ENCODE measurements at places on chromosomes 3 and 15.
A peak's percentile ranks its signal among the peaks of the same experiment; 100 is the strongest.

GRCh38 chr3:184306341-184306972, 7.4 kb downstream of the PSMD2 start:
- no peak for DNase-seq

GRCh38 chr3:123315271-123315595, 113.5 kb downstream of the SEC22A start:
- no peak for DNase-seq

- no peak for DNase-seq
Measured at GRCh38 chr15:55742498-55742926, 440 bp downstream of the PRTG start.

DNA sequence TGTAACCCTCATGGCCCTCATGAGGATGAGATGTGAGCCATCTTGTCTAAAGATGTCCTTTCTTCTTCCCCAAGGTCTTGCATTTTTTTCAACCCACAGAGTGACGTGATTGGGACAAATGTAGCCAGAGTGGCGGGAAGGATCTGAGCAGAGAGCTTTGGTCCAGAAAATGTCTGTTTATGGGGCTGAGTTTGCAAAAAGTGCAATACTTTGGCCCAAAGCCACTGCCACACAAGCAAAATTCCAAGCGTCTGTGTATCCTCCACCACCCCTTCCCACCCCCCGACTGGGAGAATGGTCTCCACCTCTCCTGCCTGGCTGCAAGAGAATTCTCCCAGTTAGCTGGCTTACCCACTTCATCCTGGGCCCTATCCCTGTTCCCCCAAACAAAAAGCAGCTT, 246.9 kb upstream of the LRIG1 start:
- no peak for DNase-seq

- no peak for DNase-seq
Measured at GRCh38 chr15:28182216-28182615, 83.1 kb upstream of the OCA2 start.

DNA sequence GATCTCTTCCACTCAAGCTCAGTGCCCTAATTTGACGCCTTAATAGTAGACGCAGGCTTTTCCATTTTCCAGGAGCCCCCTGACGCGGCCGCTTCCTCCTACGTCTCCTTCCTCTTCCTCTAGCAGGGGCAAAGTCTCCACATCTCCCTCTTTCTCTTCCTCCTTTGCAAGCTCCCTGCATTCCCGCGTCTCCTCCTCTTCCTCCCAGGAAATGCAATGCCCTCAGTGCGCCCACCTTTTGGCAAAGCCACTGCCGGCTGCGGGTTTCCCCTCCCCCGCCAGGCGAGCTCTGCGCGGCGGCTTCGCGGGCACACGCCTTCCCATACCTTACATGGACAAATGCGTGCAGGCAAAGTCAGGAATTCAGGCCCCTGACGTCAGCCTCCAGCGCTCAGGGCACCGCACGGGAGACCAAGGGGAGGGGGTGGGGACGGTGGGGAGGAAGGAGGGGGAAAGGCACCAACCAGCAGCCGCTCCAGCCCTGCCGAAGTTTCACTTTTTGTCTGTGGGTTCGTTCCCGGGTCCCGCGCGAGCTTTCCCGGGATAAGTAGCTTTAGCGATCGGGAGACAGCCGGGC, 432 bp upstream of the LPP start:
- peak; percentile 90 for DNase-seq

DNA sequence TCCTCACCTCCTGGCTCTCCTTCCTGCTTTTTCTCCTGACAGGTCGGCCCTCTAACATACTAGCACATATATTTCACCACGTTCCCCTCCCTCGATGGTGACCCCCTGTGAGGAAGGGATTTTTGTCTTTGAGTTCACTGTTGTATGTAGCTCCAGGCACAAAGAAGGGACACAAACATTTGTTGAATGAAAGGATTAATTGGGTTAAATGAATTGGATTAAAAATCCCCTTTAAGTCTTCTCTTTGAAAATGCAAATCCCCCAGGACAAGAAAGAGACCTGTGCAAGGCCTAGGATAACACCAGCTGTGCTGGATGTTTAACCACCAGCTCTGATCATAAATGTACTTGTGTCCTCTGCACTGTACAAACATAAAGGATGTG, 3.3 kb downstream of the CALML4 start:
- DNase-seq: no peak

- no peak for DNase-seq
Measured at GRCh38 chr15:59376733-59377132, 4.1 kb upstream of the MYO1E start.

- DNase-seq: no peak
Measured at GRCh38 chr15:41480396-41481140, 13.1 kb upstream of the ITPKA start.

GRCh38 chr3:45109771-45110508, 36.2 kb downstream of the CDCP1 start:
- DNase-seq: no peak

GRCh38 chr15:63640146-63640545, 43.0 kb downstream of the FBXL22 start:
- no peak for DNase-seq

- DNase-seq: no peak
Measured at GRCh38 chr3:131796558-131797198, 238.1 kb downstream of the CPNE4 start.

DNA sequence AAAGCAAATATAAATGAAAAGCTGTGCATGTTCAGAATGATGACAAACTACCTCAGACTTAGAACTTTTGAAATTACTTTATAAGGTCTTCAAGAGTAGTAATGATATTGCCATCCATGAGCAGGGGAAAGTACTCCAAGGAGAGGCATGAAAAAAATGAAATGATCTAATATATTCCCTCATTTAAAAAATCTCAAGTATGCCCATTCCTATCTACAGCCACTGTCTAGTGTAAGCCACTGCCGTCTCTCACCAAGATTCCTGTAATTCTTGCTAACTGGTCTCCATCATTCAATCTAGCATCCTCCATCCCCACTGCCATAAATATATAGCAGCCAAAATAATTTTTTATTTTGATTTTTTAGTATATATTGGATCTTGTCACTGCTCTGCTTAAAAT, 258.8 kb downstream of the PLOD2 start:
- no peak for DNase-seq

DNA sequence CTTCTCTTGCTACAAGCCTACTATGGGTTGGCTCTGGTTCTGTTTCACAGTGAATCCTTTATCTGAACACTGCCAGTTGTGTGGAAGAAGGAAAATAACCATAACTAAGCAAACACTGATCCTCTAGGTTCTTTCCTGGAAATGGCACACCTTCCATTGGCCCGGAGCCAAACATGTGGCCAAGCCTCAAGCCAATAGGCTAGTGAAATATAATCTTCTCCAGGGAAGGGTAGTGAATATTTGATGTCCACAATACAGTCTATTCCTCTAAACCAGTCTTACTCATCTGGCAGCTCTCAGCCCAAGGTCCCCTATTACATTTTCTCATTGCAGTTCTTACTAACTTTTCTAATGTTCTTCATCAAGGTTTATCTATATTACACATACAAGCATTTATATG, 921.3 kb downstream of the TUSC7 start:
- DNase-seq: no peak

Measured in suprapubic skin (tissue), 4 donors.